Dorsolateral prefrontal cortex (tissue), 122 donors: ENCODE measurements at places on chromosomes 3 and 15. TPM values are rescaled to one million over a fixed set of nuclear protein-coding genes. Genes with fewer than 3 reads are reported as not detected.
A peak's percentile ranks its signal among the peaks of the same experiment; 100 is the strongest.

GRCh38 chr15:31200735-31201151, 99.2 kb upstream of the TRPM1 start:
- DNase-seq: peak; percentile 88

GRCh38 chr3:51176923-51177322, 208.2 kb upstream of the MANF start:
- no peak for DNase-seq

GRCh38 chr3:76107935-76108570, 322.7 kb upstream of the ZNF717 start:
- DNase-seq: no peak

DNA sequence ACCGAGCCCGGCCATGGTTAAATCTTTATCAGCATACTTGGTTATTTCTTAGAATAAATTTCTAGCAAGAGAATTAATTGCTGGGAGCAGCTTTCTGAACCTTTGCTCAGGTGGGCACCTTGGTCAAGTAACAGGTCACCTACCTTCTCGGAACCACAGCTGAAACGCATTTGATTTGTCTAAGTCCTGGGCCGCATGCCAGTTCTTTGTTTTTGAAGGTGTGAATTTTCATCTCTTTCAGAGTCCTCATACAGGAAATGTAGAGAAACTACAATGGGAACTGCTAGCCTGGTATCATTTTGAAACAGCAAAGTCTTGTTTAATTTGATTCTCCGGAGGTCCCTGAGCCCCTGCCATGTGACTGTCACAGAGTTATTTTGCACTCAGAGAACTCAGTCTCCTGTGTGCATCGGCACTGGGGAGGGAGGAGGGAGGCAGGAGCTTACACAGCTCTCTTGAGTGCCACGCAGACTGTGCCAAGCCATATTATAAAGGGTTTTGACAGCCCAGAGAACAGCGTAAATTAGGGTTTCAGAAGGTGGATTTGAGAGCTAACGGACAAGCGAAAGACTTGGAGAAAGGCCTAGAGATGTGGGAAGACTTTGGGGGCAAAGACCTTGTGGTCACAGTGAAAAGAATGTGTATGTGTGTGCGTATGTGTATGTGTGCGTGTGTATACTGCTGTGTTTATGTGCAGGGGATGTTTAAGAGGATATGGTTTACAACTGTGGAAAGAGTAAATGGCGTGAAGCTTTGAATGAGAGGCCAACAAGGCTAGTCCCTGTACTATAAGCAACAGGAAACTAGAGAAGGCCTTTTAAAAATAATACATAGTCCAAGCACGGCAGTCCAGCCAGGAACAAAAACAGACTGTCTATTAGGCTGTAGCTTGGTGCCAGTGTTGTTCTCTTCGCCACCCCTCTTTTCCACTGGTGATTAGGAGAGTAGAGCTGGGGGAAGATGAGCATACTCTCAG, 61.8 kb upstream of the ATP13A3 start:
- DNase-seq: no peak

DNA sequence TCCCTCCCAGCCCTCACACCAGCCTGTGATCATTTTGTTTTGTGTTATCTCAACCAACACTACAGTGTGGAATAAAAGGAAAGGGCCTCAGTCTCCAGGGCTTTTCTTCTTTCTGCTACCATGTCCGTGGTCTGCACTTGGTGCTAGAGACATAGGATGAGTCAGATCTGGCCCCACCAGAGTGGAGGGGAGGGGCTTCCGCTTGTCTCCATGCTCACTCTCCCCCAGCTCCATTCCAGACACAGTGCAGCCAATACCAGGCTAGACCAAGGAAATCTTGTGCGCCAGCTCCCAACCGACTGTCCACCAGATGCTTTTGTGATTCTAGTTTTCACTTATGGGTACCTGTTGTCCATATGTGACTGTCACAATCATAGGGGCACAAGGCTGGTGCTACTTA, 51.9 kb upstream of the TMEM115 start:
- no peak for DNase-seq

GRCh38 chr3:138835397-138835757, 649 bp upstream of the PIK3CB start:
- no peak for DNase-seq

- DNase-seq: no peak
Observed at GRCh38 chr15:78396976-78397375, 41.0 kb upstream of the IREB2 start.

- DNase-seq: no peak
Observed at GRCh38 chr3:20589275-20589674, 403.3 kb upstream of the SGO1 start.

GRCh38 chr3:189710620-189711402, 79.6 kb downstream of the TP63 start:
- DNase-seq: no peak

The AQP9 gene
- 2.1 TPM for total RNA-seq
